ENCODE measurements at places on chromosomes 2 and 18.

GRCh38 chr2:203636588-203637470 lies 69.6 kb upstream of the CD28 start:
- no peak for DNase-seq

DNA sequence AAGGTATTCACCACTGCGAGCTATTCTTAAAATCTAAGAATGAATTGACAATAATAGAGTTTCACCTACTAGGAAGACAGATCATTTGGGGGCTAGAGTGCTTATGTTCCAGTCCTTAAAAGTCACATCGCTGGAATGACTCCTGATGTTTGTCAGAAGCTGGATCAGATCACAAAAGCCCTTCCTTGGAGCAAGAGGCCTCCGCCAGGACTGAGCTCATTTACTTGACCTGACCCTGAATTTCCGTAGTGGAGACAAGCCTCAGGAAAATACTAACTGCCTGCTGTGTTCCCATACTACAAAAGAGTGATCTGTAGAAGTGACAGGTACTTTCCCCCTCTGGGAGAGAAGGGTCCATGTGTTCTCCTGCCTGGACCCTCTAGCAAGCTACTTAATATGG lies 483.9 kb downstream of the DPP10 start:
- no peak for DNase-seq

DNA sequence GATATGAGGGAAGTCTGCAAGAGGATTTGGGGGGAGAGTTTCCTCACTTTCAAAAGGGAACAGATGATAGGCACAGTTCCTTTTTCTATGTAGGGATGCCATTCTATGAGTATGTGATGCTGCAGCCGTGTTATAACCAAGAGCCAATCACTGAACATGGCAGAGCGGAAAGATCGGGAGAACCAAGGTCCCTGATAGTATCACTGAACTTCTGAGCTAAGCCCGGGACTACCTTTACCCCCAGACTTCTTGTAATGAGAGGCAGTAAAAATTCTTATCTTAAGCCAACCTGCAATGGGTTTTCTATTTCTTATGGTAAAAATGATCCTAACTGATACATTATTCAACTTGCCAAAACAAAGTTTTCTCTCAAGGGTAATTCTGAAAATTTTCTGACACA lies 21.6 kb upstream of the SLC1A4 start:
- no peak for DNase-seq

DNA sequence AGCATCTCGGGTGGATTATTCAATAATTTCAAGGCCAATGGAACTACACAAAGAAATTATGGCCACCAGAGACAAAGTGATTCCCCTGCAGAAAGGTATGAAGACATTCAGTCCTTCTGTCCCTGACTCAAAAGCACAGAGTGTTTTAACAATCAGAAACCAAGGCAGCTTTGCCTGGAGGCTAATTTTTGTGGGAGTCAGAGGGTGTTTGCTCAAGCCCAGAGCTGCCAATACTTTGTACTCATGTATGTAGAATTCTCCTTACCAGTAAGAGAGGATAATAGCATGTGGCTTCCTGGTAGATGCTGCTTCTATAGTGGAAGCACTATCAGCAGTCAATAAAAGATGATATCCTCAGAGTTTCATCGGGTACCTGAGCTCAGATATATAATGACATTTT lies 178.4 kb downstream of the KCNE4 start:
- DNase-seq: no peak

- no peak for DNase-seq
These were observed 675 bp upstream of the MLPH start for GRCh38 chr2:237486334-237486818.

GRCh38 chr2:134863446-134863845 lies 25.0 kb downstream of the ACMSD start:
- no peak for DNase-seq

GRCh38 chr2:53317861-53318260 lies 449.7 kb upstream of the CHAC2 start:
- no peak for DNase-seq

DNA sequence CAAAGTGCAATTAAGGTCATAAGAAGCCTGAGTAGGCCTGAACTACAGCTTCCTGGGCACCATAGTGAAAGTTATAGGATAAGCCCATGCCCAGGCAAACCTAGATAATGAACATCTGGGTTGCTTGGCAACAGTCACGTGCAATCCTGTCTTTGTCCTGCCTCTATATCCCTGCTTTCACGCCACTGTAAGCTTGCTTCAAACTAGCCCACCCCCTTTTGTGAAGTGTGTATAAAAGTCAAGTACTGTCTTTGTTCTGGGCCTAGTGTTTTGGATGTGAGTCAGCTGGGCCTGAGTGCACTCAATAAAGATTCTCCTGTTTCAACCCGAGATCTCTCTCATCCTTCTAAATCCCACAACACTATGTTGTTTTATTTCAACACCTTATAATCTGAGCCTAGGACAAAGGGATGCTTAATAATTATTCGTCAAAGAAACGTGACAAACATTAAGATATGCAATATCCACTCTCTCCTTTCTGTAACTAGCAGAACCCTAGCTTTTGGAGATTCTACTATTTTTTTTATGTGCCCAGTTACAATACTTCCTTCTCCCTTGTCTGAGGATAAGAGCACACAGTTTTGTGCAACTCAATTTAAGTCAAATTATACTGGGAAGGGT lies 927.8 kb downstream of the SUCLG1 start:
- no peak for DNase-seq

- no peak for DNase-seq
These were observed 4.1 kb downstream of the REG1B start for GRCh38 chr2:79083597-79084251.

DNA sequence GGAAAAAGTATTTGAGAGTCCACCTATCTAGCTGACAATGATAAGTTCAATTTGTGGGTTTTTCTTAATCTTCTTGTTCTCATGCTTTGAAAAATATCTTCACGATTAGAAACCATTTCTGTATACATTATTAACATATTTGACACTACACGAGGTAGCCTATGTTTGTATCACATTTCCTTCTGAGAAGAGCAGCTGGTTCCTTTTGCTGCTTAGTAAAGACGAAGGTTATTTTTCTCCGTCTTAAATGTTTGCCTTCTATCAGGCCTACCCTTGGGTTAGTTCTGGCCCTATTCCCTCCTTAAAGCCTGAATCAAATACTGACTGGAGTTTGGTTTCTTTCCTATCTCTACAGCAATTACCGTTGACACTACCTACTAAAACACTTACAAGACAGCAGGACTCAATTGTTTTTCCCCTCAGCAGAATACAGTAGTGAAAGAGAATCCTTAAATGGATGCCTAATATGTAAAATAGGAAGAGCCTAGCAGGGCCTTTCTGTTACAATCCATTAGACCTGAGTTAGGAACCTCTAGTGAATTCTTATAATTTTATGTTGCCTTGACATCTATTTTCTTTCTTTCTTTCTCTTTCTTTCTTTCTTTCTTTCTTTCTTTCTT lies 790.4 kb downstream of the EPHA4 start:
- DNase-seq: no peak

DNA sequence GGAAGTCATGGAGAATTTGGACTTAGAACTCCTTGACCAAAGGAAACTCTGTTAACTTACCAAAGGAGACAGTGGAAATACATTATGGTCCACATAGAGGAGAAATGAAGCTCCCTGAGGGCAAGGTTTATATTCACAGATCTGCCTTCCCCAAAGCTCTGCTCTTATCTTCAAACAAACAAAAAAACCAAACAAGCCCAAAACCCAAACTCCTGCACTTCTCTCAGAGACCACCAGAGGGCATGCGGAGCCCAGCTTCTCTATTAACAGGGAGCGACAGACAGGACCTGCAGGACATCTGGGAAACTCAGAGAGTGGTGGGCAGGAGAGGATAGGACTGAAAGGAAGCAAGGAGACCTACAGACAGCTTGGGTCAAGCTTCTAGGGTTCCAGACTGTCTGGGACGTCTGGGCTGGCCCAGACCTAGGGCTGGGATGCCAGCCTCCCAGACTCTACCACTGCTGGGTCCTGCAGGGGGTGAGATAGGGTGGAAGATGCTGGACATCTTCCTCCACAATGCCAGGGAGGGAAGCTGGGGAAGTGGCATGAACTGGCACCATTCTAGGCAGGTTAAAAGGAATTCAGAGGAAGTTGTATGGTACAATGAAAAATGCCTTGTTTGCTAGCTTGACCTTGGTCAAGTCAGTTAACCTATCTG lies 4.0 kb upstream of the WNT10A start:
- peak; percentile 83 for DNase-seq

- no peak for DNase-seq
These were observed 27.1 kb downstream of the VRK2 start for GRCh38 chr2:58073751-58074150.

DNA sequence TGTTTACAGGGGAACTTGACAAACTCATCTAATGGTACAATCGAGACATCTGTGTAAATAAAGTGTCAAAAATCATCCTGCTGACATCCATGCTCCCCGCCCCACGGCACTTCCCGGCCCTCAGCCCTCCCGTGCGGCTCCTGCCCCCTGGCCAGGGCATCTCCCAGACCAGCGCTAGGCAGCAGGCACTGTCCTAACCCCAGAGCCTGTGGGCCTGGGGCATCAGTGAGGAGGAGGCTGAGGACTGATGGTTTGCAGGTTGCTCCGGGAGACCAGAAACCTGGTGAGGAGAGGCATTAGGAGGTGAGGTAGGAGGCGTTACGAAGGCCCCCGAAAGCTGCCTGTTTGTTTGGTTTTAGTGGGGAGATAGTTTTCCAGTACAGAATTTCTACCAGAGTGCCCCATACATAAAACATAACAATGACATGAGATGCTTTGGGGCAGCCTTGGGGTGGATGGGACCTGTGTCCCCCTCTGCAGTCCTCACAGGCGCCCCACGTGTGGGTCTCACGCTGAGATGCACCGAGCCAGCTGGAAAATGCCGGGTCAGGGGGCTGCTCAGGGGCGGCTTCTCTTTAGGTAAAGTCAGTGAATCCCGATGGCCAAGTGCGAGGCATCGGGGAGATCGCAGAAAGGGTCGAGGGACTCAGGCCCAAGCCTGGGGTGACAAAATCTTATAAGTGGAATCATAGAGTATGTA lies 114.2 kb downstream of the RTP5 start:
- no peak for DNase-seq

DNA sequence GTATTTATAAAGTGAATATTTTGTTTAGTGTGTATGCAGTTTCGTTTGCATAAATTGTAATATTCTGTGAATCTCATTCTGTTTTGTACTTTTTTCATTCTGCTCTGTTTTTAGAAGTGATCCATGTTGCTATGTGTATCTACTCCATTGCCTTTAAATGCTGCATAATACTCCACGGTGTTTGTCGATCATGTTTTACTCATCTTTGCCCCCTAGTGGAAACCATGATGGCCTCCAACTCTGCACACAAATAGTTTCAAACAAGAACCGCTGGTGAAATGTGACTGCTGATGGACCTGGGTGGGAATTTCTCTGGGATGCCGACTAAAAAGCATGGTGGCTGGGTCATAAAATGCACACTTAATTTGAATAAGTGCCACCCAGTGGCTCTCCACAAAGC lies 32.0 kb upstream of the SKOR2 start:
- DNase-seq: no peak

- DNase-seq: no peak
These were observed 352.6 kb downstream of the SS18 start for GRCh38 chr18:25737710-25738311.

GRCh38 chr2:60947056-60947455 lies 65.7 kb downstream of the REL start:
- no peak for DNase-seq

GRCh38 chr2:5176764-5177163 lies 515.4 kb upstream of the SOX11 start:
- DNase-seq: no peak

- DNase-seq: no peak
These were observed 306.0 kb upstream of the TCF4 start for GRCh38 chr18:55893948-55894347.

- DNase-seq: no peak
These were observed 28.0 kb downstream of the LHCGR start for GRCh38 chr2:48727560-48727959.

GRCh38 chr2:20563833-20564232 lies 87.1 kb downstream of the HS1BP3 start:
- DNase-seq: no peak

GRCh38 chr2:138236142-138236541 lies 265.4 kb upstream of the SPOPL start:
- DNase-seq: no peak

DNA sequence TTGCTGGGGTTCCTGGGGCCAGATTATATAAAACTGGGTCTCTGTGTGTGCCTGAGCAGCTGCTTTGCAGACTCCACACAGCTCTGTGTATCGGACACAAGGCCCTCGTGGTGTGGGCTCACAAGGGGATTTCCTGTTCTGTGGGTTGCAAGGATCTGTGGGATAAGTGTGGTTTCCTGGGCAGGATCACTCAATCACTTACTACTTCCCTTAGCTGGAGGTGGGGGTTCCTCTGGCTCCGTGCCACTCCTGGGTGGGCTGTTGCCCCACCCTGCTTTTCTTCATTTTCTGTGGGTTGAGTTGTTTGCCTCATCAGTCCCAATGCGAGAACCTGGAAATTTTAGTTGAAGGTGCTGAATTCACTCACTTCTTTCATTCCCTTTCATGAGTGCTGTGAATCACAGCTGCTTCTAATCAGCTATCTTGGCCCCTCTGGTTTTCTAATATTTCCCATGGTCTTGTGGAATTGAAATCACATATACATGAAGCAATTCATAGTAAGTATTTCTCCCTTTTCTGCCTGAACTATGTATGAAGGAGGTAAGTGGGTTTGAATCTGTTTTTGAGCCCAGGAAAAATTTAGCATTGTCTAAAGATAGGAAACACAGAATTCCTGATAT lies 196.3 kb downstream of the DCDC2C start:
- no peak for DNase-seq

DNA sequence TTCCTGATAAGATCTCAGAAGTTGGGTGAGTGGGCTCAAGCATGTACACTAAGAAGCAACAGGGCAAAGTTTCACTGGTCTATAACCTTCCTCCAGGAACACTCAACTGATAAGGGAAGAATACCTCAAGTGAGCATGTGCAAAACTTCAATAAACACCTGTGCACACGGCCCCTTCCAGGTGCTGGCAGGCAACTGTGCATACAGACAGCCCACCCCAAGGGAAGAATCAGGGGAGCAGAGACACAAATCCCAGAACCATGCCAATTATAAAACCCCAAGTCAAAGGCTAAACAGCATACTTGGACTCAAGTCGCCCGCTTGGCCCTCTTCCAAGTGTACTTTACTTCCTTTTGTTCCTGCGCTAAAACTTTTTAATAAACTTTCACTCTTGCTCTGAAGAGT lies 85.9 kb upstream of the RTN4 start:
- DNase-seq: no peak

DNA sequence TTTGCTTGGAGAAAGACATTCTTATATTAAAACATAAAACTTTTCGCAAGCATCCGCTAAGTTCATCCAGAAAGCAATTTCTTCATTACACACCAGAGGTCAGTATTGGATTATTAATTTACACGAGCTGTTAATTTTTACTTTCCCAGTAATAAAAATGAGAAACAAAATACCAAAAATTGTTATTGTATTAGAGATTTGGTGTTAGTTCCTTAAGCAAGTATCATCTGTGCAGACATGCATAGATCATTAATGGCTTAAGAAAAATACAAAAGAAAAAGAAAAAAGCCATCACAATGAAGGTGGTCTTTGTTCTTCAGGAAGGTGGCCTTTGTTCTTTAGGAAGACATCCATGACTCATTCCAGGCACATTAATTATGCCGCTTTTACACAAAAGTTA lies 53.6 kb upstream of the HNMT start:
- no peak for DNase-seq
